ENCODE measurements at places on chromosomes 7 and 10.

- DNase-seq, result no peak
These were observed 477.2 kb downstream of the PARD3 start for GRCh38 chr10:34337917-34338316.

GRCh38 chr10:69742928-69743602 lies 58.6 kb upstream of the COL13A1 start:
- DNase-seq, result no peak

DNA sequence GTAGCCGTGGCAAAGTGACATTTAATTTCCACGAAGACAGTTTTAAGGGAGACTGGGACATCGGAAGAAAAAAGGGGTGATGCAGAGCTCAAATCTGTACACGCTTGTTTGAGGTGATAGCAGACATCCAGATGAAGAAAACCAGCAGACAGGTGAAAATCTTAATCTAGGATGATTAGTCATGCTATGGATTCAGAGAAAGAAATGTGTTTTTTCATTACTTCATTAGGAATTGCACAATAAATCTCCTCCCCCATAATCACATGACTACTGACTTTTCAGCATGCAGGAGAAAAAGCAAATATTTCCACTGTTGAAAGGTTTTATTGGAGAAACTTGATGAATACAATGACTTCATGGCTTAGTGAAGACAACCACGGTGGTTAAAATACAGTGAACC lies 2.5 kb downstream of the NUDT5 start:
- DNase-seq, result no peak

DNA sequence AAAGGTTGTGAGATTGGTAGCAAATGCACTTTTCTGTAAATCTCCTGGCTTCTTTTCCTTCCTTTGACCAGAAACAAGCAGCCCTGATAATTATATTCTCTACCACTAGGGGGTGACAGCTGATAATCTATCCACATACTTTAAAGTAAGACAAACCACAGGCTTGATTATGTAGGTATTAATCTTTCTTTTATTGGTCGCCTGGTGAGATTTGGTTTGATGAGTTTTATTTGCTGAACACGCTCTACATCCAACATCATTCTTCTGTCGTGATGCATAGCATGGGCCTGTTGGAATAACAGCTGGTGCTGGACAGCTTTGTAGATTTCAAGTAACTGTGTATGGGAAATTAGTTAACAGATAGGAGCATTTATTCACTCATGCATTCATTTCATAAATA lies 63.5 kb downstream of the ZNF365 start:
- no peak for DNase-seq

DNA sequence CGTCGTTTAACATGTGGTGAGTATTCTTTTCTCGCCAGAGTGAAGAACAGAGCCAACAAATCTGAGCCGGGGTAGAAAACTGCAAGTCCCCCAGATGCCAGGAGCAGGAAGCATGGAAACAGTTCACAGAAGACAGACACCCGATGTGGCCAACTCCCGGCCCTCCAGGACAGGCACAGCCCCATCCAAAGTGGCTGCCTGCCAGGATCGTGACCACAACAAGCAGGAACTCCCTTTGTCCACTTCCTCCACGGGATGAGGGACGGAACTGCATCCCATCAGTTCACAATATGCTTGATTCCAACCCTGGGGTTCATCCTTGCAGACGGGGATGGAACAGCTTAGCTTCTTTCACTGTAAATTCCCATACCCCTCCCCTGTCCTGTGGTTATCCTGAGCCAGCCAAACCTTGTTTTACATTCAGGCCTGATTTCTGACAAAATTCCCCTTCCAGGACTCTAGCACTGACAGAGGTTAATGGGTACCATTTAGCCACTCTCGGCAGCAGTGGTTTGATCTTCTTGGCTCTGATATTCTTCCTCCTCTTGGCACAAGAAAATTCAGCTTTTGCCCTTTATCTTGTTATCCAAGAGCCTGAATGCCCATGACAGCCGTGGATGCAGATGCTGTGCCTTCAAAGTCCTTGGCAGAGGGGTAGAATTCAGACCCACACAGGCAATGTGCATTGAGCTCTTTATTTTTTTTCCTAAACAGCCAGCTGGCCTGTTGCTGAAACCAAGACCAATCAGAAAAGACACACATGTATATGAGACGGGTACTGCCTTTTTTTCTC lies 105.5 kb upstream of the FAM204A start:
- no peak for DNase-seq

GRCh38 chr7:112556633-112557032 lies 75.8 kb downstream of the LSMEM1 start:
- no peak for DNase-seq

DNA sequence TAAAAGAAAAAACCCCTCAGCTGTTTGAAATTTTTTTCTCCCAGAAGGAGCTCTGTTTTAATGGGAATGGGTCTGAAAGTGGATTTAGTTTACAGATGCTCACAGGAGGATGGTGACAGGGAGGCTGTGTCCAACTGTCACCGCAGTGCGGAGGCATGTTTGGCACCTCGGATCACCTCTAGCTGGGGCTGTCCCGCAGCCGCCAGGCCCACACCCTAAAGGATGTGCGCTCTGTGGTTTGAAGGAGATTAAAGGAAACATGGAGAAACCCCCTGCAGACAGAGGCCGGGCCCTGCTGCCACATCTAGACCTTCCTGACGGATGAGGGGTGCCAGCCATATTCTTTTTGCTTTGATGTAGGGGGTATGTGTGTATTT lies 160.6 kb downstream of the DNAJB6 start:
- DNase-seq, result no peak

GRCh38 chr10:58086763-58087150 lies 180.9 kb downstream of the IPMK start:
- no peak for DNase-seq

DNA sequence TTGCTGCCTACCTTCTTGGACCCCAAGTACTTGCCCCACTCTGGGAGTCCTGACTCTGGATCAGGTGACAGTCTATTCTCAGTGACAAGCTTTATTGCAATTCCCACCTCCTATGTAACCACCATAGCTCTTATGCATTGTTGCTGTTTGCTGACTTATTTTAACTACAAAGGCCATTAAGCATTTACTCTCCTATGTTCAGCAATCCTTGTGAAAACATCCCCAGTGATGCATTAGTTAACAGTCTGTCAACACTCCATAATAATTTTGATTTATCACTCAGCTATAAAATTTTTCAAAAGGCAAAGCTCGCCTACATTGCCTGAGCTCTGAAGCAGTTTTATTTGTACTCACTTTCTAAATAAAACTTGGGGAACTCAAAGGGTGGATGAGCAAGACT lies 871.8 kb upstream of the SORCS1 start:
- DNase-seq, result no peak

- no peak for DNase-seq
These were observed 24.9 kb downstream of the BZW2 start for GRCh38 chr7:16670731-16671344.

DNA sequence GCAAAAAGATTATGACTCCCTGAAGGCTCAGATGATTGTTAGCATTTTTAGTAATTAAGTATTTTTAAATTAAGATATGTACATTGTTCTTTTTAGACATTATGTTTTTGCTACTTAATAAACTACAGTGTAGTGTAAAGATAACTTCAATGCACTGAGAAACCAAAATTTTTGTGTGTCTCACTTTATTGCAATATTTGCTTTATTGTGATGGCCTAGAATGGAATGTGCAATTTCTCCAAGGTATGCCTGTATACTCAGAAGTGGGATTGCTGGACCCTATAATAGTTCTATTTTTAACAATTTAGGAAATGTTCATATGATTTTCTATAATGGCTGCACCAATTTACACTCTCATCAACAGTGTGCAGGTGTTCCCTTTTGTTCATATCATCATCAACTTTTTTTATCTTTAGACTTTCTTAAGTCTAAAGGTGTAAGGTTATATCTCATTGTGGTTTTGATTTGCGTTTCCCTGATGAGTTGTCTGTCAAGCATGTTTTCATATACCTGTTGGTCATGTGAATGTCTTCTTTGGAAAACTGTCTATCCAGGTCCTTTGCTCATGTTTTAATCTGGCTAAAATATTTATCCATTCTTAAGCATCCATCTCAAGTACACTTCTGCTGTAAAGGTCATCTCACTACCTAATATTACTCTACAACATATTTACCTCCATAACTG lies 1323.5 kb upstream of the LRRTM3 start:
- no peak for DNase-seq

DNA sequence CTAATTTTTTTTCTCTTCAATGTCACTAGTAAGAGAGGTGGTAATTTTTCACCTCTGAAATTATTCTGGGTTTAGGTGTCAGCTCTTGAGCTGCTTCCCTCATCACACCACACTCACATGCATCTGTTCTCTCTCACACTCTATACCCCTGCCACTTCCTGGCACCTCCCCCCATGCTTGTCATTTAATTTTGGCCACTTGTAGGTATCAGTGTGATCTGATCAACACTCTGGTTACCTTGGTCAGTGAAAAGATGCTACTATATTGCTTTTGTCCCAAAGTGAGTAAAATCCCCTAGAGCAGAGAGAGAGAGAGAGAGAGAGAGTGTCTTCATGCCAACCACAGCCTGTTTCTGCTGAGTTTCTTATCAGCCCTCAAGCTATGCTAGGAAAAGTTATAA lies 42.5 kb downstream of the STK17A start:
- DNase-seq, result no peak

DNA sequence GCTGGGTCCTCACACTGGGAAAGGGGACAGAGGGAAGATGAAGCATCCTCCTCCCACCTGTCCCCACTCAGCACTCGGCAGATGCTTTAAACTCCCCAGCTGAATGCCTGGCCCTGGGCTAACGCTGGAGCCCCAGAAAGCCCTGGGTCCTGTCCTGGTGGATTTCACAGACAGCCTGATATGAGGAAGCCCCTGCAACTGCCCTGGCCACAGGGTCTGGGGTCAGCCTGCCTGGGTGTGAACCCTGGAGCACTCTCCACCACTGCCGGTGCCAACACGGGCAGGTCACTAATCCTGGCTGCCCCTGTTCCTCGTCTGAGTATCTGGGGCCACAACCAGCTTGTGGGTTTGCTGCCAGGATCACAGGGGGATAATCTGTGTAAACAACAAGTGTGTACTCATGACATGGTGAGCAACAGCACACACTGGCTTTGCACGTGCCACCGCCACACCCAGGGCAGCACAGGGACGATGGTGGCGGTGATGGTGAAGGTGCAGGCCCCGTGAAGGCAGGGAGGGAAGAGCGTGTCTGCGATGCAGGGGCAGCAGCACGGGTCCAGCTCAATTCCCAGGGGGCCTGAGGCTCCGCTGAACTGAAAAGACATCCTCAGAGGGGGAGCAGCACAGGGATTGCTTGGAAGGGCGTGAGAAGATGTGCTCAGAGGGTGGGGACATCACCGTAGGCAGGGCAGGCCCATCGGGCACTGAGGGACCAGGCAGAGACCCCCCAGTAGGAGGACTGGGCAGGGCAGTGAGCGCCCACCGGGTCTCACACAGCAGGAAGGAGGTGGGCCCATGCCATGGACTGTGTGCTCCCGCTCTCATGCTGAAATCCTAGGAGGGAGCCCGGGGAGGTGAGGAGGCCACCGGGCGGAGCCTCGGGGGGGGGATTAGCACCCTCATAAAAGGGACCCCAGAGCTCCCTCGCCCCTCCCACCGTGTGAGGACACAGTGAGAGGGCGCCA lies 238.7 kb downstream of the MAD1L1 start:
- DNase-seq, result no peak

DNA sequence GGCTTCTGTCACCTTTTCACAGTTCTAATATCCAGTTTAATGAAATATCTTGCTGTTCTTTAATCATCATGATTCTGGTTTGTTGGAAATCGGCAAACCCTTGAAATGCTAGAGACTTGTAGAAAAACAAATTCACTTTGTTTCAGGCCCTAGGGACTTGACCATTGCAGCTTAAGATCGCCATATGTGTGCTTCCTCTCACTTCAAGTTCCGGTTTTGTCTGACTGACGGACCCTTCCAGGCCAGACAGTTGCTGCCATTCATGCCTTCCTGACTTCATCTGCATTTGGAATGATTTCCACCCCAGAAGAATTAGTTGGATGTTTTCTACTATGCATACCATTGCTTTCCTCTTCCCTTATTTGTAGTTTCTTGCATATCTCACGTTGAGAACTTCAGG lies 125.6 kb downstream of the CELF2 start:
- DNase-seq, result no peak

DNA sequence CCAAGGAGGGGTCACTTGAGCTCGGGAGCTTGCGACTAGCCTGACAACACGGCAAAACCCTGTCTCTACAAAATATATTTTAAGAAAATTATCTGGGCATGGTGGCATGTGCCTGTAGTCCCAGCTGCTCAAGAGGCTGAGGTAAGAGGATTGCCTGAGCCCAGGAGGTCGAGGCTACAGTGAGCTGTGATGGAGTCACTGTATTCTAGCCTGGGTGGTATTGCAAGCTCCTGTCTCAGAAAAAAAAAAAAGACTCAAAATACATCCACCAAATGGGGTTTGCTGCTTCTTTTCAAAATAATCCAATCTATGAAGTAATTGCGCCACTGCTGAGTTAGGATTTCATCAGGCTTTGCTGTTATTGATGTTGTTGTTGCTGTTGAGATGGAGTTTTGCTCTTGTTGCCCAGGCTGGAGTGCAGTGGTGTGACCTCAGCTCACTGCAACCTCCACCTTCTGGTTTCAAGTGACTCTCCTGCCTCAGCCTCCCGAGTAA lies 11.1 kb upstream of the VIM start:
- DNase-seq, result no peak

DNA sequence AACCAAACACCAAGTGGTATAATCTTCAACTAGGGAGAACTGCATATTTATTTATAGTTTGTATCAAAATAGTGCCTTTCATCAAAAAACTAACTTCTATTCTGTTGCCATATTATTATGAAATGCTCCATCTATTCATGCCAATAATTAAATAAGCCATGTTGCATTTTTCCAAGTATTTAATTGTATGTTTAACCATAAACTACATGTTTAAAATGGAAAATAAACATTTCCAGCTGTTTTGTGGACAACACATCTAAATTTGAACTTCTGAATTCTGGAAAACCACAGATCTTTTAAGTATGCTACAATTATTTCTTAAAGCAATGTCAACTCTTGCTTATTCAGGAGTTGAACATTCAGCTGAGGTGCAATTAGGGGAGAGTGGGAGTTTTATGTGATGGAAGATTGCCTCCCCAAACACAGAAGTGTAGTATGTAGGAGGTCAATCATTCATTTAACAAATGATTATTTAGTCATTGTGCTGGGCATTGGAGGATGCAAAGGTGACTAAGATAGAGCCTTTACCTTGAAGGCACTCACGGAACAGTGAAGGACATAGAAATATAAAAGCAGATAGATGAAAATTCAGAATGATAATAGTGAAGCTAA lies 80.7 kb upstream of the PPP1R3C start:
- no peak for DNase-seq
